ENCODE measurements at places on chromosomes 16 and 17. TPM values are rescaled to one million over a fixed set of nuclear protein-coding genes. Genes with fewer than 3 reads are reported as not detected.

- DNase-seq = no peak
Observed at GRCh38 chr17:14910916-14911315, 354.2 kb downstream of the PMP22 start.

- no peak for DNase-seq
Observed at GRCh38 chr17:6241996-6242395, 171.8 kb downstream of the WSCD1 start.

DNA sequence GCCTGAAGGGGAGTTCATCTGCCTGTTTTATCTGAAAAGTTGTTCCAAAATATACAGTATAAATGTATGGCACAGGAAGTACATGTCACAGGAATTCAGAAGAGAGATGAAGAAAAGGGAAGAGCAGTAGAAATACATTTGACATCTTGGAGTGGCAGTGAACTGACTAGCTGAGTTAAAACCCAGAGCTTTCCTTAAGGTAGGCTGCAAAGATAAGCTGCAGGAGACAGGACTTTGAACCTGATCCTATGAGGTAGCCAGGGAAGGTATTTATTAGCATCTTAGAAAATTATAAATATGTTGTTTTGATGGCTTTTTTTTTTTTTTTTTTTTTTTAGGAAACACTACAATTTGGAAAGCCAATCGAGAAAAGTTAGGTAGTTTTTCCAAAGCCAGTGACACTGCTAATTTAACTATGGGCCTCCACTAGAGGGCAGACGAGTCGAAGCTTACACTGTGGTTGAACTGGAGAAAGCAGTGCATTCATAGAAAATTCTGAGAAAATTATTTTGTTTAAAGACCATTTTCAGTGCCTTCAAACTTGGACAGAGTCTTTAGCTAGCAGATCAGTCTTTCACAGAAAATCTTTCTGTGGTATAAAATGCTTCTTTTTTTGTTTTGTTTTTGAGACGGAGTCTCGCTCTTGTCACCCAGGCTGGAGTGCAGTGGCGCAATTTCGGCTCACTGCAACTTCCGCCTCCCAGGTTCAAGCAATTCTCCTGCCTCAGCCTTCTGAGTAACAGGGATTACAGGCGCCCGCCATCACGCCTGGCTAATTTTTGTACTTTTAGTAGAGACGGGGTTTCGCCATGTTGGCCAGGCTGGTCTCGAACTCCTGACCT is 122.3 kb downstream of the SSH2 start:
- DNase-seq = peak; percentile 88

DNA sequence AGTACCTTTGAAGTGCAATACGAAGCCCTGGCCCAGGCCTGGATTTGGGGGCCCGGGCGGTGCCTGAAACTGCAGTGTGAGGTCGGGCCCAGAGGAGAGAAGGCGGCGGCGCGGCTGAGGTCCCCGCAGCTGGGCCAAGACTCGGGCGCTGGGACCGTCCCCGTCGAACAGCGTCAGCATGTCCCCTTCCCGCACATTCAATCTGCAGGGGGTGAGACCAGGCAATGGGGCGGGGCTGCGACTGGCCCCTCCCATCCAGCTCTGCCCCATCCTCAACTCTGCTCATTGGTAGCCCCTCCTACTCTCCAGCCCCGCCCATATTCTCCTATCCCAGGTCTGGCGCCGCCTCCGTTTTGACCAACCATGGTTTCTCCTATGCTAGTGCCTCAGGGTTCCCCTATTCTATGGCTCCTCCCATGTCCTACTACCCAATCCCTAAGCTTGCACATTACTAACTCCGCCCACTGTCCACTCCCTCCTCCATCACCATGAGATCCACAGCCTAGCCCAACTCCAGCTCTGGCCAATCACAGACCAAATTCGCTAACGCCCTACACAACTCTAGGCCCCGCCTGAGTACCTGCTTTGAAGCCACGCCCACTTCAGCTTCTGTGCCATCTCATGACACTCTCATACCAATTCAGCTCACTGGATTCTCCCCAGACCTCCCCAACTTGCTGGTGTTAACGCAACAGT is 14.4 kb upstream of the CDIPT start:
- no peak for DNase-seq

DNA sequence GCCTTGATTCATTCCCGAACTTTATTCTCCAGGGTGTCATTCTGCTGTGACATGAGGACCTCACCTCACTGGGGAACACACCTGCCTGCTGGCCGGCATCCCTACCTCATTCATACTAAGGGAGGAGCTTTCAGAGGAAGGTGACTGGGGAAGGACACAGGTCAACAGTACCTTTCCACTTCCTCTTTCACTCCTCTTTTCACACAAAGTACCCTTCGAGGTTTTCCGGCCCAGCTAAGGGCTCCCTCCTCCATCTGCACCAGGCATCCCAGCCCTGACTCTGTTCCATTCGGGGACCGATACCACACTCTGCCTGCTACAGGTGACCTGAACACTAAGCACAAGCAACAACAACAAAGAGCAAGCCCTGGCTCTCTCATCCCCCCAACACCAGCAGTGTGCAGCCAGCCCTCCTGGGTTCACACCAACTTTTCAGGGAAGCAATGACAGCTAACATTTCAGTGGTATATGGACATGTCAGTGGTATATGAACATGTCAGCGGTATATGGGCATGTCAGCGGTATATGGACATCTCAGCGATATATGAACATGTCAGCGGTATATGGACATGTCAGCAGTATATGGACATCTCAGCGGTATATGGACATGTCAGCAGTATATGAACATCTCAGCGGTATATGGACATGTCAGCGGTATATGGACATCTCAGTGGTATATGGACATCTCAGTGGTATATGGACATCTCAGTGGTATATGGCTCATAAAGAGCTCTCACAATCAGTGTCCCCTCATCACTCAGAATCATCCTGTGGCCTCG is 16.0 kb downstream of the TRIM25 start:
- DNase-seq = no peak

DNA sequence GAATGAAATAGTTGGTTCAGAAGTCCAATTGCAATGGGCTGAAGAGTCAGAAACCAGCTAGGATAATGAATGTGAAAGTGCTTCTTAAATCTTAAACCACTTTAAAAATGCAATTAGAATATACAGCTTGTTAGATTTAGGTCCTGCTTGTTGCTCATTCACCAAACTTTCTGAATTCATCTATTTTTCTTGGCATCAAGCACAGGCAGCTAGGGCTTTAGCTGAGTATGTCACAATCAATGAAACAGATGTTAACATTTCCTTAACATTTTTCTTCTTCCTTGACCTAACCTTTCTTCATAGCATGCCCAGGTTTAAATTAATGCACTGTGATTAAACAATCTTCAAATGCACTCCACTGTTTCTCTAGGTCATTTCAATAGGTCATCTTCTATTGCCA is 14.4 kb downstream of the KIF2B start:
- DNase-seq = no peak

GRCh38 chr16:87647431-87648185 is 45.3 kb downstream of the JPH3 start:
- no peak for DNase-seq

DNA sequence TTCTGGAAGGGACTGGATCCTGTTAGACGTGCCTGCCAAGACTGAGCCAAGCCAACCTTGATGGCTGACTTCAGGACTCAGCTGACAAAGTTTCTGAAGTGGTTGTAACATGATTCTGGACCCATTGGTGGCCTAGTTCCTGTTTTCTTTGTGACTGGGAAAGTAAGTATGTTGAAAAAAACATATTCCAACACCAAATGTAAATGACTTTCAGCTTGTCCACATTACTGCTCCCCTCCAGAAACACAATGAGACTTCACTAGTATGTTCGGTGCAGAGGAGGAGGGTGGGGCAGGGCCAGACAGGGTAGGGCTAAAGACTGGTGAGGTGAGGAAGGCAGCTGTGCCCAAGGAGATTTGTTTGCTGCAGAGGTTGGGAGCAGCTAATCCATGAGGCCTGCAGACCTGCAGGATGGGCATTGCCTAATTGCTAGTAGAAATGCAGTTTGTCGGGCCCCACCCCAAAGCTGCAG is 26.4 kb downstream of the NMT1 start:
- DNase-seq = no peak

GRCh38 chr17:66963909-66964771 is at the start of gene CACNG4:
Gene CACNG4, plus strand, starts transcription at chr17:66964707. Its CDS starts 205 bp downstream, at chr17:66964912.
- DNase-seq = no peak

DNA sequence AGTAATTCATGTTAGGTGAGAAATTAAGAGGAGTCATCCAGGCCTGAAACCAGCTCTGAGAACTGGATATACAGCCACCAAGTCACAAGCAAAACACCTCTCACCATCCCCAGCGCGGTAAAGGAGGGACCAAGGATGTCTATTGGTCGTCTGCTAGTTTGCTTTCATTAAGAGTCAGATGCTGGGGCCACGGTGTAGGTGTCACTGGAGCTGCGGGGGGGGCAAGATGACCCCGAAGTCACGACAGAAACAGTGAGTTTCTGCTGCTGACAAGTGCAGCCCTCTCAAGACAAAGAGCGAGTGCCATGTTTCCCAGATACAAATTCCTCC is 790 bp downstream of the NCBP3 start:
- peak; percentile 41 for DNase-seq

DNA sequence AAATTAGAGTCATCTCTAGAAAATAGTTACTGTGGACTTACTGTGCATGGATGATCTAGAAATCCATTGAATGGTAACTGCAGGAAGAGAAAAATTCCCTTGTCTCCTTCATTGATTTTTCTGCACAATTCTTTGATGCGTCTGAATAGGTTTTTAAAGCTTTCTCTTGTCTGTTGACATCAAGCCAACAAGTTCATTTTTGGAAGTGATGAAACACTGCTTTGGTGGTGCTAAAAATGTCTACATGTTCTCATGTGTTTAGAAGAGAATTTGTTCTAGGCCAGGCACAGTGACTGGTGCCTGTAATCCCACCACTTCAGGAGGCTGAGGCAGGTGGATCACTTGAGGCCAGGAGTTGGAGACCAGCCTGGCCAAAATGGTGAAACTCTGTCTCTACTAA is 57.1 kb upstream of the AXIN2 start:
- no peak for DNase-seq

DNA sequence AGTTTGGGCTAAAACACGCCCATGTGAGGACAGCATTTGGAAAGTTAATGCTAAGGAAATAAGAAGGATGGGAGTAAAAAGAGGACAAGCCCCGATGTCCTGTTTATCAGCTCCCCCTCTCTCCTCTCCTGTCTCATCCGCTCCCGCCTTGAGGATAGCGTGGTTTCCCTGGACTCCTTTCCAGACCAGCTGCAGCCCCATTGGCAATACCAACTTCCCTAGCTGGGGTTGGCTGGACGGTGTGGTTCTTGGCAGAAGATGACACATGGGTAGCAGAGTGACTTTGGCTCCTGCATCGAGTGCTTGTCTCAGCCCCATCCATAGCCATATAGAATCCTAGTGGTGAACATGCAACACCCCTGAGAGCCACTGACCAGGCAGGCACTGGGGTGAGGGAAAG is 185.9 kb downstream of the CCDC182 start:
- no peak for DNase-seq

DNA sequence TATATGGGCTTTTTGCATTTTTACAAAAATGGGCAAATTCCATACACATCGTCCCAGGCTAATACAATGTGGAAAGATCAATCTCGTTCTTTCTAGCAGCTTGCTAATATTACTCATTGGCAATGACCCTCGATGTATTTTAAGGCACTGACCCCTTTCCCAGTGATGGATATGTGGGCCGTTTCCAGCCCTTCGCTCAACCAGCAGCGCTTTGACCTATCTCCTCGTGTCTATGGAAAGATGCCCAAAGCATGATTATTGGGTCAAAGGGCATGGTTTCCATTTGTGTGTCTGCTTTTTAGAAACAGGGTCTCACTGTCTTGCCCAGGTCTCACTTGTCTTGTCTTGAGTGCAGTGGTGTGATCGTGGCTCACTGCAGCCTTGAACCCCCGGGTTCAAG is 273.8 kb downstream of the MRTFB start:
- no peak for DNase-seq

DNA sequence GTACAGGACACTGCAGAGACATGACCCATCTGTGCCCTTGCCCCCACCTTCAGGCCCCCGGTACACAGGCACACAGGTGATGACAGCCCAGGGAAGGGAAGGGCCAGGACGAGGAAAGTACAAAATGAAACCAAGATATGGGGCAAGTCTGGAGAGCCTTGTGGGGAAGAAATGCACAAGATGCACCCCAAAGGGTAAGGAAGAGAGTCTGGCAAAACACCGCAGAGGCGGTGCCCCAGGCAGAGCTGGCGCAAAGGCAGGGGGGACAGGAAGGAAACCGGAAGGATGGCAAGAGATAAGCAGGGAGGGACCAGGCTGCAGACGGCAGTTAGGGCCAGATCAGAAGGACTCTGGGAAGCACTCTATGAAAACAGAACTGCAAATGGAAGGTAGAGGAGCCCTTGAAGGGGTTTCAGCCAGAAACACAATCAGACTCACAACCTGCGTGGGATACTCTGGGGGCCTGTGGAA is 81.4 kb downstream of the SLC39A11 start:
- DNase-seq = no peak

GRCh38 chr17:73944366-73944765 is 259.1 kb upstream of the RPL38 start:
- DNase-seq = no peak

- no peak for DNase-seq
Observed at GRCh38 chr17:58504826-58505351, 9.5 kb downstream of the MTMR4 start.

- DNase-seq = peak; percentile 94
Observed at GRCh38 chr17:27353461-27354050, 59.6 kb downstream of the WSB1 start.

DNA sequence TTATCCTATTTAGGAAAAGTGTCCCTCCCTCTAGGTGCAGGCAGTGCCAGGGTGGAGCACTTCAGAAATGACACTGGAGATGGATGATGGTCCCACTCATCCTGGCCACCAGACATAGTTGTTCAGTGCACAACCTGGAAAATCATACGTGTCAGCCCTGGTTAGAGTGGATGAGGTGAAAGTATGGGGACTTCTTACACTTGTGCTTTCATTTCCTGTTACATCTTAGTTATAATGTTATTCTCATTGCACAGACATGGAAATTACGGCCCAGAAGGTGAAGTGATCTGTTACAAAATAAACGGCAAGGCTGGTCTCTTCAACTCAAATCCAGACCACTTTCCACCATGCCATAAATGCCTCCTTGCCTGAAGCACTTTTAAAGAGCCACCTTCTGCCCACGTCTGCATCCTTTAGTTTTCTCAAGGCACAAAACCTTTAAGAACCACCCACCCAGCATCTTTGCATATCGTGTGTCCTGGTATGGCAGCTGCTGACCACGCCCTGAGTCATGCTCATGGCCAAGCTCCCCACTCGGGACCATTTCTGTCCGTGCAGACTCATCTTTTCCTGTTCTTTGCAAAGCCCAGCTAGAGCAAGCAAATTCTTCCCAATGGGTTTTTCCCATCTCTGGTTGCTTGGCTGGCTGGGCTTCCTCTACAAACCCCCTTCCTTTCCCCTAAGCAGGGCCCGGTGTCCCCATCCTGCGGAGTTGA is 22.4 kb downstream of the TBC1D3B start:
- DNase-seq = no peak

CACNG5 gene
- total RNA-seq = not detected

CD300C gene
- 1.7 TPM for total RNA-seq

TMEM235 gene
- not detected for total RNA-seq

CLEC18B gene
- total RNA-seq = 5.5 TPM

ACSM2A gene
- total RNA-seq = not detected

CASKIN1 gene
- 1.5 TPM for total RNA-seq

CIITA gene
- 5.8 TPM for total RNA-seq

Measured in mucosa of descending colon (tissue), 3 donors.